Substantia nigra (tissue), 51 donors: ENCODE measurements at places on chromosomes 13 and 19.

DNA sequence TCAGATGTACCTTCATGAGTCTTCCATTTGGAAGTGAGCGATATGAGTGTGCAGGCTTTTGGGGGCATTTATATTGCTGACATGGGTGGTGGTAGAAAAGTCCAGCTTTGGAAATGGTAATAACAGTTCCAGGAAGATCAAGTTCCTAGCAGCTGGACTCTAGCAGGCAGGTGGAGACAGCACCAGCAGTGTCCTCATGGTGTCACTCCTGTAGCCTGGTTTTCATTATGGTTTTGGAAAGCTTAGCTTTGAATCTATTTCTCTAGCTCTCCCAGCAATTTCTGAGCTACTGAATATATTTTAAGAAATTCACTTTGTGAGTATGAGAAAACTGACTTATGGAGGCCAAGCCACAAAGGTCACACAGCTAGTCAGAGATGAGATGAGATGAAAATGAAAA lies 523.2 kb upstream of the HTR2A start:
- DNase-seq, result no peak

DNA sequence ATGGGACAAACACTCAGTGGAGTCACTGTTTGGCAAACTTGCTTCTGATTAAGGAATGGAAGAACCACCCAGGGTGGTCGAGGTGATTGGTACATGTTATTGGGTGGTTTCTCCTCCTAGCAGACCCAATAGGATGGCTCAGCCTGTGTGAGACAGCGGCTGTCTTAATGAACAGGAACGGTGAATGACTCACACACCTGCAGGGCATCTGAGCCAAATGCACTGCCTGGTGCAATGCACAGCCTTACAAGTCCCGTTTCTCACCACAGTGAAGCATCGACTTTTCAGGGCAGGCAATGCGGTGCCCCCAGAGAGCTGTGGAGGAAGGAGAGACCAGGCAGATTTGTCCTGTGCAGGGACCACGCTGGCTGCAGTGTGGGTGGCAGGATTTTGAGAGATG lies 238.5 kb downstream of the FGF9 start:
- no peak for DNase-seq

DNA sequence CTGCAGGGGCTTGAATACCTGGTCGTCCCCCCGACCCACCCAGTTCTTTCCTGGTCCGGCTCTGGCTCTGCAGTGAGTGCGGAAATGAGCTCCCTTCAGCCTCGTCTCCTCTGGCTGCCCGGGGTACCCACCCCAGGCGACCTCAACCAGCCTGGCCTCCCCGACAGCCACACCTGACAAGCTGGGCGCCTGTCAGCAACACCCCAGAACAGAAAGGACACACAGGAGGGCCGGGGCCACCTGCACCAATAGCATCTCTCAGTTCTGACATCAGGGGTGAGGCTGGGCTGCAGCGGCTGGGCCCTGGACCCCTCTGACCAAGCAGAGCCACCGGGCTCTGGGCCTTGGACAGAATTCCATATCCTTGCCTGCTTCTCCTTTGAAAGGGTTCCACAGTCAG lies 19.7 kb downstream of the SUGP1 start:
- DNase-seq, result no peak

GRCh38 chr19:18895038-18895823 lies 727 bp downstream of the CERS1 start:
- peak; percentile 91 for DNase-seq

DNA sequence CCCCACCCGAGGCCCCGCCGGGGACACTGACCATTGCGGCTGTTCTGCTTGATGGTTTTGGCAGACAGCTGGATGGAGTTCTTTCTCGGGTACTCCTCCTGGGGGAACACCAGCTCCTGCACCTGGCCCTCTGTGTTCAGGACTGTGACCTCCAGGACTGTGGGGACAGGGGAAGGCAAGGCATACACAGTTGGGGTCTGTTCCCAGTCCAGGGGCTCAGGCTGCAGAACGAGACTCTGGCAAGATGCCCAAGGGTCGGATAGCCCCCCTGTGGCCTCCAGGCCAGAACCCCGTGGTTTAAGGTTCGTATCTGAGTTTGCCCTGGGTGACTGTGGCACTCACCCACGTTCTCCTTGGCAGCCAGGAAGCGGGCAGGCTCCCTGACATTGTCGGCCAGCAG lies 22.7 kb upstream of the ASF1B start:
- DNase-seq, result no peak

- no peak for DNase-seq
These were observed 1.7 kb downstream of the TUBA3C start for GRCh38 chr13:19179916-19180315.

- DNase-seq, result no peak
These were observed 146.5 kb downstream of the PCCA start for GRCh38 chr13:100235311-100235901.

DNA sequence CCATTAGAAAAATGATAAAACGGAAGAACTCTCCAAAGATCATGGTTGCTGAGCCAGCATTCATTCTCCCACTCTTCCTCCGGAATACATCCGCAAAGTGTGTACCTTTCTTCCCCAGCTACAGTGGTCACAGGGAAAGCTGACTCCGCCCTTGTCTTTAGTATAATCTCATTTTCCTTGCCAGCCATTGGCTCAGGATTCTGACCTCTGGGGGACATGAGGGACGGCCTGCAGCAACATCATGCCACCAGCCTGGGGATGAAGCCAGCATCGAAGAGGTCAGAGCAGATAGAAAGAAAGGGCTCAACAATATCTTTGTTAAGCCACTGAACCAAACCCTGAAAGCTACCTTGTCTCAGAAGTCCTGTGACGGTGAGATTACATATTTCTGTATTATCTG lies 46.3 kb upstream of the TPP2 start:
- DNase-seq, result no peak

DNA sequence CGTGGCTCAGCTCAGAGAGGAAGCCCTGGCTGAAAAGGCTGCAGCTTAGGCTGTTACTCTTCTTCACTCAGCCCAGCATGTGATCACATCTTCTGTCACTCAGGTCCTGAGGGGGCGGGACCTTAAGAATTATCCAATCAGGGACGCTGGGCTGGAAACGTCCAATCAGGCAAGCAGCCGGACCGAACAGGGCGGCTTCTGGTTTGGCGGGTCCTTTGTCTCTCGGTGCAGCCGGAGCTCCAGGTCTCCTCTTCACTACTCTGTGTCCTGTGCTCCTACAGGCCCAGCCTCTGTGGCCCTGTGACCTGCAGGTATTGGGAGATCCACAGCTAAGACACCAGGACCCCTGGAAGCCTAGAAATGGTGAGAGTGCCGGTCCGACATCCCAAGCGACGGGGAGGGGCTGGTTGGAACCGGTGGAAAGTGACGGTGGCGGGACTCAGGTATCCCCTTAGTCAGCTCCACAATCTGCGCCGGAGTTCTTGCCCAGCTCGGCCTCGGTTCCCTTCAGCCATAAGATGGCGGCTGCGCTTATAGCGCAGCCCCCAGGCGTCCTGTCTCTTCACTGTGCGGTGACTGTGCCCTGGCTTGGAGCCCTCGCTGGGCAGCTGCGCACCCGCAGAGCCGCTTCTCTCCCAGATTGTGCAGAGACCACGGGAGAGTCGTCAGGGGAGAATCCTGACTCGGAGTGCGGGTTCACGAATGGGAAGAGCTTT lies at the start of gene ZNF93:
TSS of gene ZNF93 (plus strand) at position 218 of the 716 bp plus-strand sequence. CDS start at position 361, 143 bp downstream.
- peak; percentile 93 for DNase-seq

DNA sequence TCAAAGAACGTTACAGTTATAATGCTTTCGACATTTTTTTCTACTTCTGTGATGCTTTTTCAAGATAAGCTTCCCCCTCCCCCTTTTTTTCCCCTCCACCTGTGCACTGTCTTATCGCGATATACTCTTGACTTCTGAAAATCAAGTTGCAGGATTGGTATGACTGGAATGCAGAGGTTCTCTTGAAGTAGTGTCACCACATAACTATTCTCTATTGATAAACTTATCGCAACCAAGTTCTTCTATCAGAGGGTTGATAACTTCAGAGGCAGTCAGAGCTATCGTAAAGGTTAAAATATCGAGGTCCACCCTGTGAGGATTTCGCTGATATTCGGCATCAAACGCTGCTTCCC lies 820 bp downstream of the EID2 start:
- DNase-seq, result no peak

GRCh38 chr13:84399320-84400085 lies 517.2 kb upstream of the SLITRK1 start:
- no peak for DNase-seq
